ENCODE measurements at places on chromosomes 16 and 17.

GRCh38 chr17:36610474-36610873 lies 9.1 kb downstream of the MRM1 start:
- DNase-seq: no peak

DNA sequence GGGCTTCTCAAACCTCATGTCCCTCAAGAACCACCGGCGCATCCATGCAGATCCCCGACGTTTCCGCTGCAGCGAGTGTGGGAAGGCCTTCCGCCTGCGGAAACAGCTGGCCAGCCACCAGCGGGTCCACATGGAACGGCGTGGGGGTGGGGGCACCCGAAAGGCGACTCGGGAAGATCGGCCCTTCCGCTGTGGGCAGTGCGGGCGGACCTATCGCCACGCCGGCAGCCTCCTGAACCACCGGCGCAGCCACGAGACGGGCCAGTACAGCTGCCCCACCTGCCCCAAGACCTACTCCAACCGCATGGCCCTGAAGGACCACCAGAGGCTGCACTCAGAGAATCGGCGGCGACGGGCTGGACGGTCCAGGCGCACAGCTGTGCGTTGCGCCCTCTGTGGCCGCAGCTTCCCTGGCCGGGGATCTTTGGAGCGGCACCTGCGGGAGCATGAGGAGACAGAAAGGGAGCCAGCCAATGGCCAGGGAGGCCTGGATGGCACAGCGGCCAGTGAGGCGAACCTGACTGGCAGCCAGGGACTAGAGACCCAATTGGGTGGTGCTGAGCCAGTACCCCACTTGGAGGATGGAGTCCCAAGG lies 5.9 kb downstream of the ZNF646 start:
- DNase-seq: no peak

- DNase-seq: no peak
Measured at GRCh38 chr17:81069135-81069645, 34.2 kb downstream of the BAIAP2 start.

DNA sequence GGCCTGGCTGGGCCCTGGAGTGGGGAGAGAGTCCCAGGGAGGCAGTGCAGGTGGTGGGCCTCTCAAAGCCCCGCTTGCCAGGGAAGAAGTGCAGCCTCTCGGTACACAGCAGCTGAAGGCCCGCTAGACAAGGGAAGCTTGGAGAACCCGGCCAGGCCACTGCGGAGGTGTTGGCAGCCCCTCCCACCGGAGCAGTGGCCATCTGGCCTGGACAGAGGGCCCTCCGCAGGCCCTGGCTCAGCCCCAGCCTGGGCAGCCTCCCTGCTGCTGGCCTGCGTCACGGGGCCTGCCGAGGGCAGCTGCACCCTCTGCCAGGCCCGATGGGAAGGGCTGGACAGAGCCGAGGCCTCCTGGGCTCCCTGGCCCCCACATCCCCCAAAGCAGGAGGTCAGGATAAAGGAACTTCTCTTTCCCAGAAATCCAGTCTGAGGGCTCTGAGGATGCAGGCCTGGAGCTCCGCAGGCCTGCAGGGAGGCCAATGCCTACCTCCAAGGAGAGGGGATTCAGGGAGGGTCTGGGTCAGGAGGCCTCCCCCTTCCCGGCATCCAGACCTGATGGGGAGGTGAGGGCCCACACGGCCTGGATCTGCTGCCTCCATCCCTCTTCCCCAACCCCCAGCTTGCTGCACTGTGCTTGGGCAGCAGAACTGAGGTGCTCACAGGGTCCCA lies 4.3 kb downstream of the SPPL2C start:
- no peak for DNase-seq

- DNase-seq: no peak
Measured at GRCh38 chr16:1390239-1390779, 24.2 kb downstream of the UNKL start.

GRCh38 chr16:9033125-9033830 lies 58.2 kb upstream of the HAPSTR1 start:
- no peak for DNase-seq

DNA sequence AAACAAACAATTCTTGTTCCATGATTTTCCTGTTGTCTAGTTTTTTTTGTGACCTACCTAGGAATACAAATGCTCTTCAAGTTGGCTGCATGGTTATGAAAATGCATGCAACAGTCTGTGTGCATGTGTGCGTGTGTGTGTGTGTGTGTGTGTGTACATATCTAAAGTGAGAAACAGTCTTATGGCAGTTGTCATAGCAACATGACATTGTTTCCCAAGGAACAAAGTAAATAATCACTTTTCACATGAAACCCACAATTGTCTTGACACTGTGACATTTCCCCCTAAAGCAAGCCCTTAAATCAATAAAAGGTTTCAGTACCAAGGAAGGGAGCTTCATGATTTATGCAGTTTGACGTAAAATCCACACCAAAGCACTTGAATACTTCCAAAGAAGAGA lies 758.4 kb downstream of the CDH8 start:
- no peak for DNase-seq

DNA sequence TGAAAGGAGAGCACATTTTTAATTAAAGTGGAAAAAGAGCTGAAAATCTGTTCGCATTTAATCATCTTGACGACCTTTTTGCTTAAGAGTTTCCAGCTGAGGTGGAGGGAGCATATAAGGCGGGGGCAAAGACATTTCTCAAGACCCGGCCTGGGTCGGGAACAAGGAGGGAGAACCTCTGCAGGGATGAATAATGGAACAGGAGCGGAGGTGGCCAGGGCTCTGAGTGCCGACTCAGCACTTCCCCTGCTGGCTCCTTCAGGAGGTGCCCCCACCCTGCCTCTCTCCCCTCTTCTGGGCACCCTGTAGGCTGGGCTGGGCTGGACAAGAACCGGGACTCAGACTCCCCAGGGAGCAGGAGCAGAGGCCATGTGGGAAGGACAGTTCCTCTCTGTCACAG lies 7.9 kb upstream of the NGFR start:
- no peak for DNase-seq

DNA sequence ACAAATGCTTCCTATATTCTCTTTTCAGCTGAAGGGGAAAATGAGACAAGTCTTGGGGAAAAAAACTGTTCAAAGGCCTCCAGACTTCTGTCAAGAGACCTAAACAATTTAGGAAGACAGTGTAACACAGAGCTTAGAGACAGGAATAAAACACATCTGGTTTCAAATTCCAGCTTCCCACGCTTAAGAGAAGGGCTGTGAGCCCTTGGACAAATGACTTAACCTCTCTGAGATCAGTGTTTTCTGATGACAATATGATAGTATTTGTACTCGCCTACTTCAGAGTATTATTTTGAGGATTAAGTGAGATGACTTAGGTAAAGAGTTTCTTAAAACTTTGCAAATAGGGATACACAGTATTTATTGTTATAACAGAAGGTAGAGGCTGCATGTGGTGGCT lies 29.5 kb downstream of the SMURF2 start:
- DNase-seq: no peak

DNA sequence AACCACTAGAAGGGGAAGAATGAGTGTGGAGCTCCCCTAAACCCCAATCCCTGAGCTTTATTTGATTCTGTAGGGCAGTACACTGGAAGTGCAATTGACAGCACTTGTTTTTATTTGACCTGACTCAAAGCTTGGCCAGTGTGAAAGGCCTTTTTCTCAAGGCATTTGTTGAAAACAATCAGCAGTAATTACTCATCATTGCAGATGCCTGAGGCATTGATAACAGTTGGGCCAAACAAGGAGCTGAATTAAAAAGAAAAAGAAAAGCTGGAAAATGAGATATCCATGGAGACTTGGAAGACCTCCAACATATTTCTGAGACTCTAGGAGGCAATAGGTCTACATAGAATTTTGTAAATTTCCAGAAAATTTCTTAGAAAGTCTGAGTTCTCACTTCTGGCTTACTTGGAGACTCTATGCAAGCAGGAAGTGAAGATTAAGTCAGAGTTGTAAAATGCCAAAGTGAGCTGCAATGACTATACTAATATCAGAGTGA lies 200.8 kb upstream of the KCNJ16 start:
- DNase-seq: no peak

- DNase-seq: no peak
Measured at GRCh38 chr17:49848019-49848473, at the start of gene TAC4. TAC4 (minus strand) TSS chr17:49848069; CDS start chr17:49848017, 52 bp downstream.

DNA sequence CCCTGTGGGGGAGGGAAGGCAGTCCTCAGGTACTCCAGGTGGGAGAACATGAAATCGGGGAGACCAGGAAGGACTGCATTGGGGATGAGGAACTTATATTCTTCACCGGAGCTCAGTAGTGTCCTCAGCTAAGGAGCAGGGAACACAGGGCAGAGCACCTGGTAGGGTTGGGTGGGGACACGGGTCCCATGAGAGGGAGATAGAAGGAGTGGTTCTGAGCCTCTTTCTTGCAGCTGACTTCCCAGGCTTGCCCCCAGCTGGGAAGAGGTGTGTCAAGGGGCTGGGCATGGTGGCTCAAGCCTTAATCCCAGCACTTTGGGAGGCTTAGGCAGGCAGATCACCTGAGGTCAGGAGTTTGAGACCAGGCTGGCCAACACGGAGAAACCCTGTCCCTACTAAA lies 2.1 kb downstream of the FHOD1 start:
- DNase-seq: no peak

DNA sequence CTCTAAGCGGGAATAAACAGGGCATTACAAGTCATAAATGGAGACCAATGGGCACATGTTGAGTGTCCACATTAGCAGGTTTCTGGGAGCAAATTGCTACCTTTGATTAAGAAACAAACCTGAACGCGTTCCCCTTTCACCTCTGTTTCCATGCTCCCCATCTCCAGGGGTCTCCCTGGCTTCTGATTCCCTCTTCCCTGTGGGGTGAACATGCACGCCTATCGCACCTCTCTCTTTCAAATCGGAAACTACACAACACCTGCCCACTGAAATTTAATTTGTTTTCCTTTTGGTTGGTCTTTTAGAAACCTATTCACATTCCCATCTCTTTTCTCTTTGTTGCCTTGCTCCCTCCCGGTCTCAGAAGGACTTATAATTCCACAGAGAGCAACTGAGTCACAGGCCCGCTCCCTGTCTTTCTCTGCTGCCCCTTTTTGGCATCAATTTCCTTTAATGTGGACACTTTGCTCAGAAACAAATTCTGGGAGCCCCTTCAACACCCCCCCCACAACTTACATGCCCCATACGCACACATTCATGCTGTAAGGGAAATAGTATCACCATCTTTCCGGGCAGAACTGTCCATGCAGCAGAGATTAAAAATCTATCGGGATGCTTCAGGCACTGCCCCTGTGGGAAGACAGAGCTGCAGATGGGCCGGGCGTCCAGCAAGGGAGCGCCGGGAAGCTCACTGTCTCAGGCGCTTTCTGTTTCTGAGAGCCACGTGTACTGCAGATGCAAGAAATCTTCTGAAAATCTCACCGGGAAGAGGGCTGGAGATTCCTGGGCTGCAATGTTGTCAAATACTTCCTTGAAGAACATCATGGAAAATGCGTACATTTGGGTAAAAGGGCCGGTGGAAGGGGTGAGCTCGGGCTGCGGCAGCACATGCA lies 7.2 kb upstream of the FOXF1 start:
- DNase-seq: no peak

GRCh38 chr17:28553000-28553505 lies 629 bp upstream of the UNC119 start:
- DNase-seq: no peak

- DNase-seq: no peak
Measured at GRCh38 chr17:77592106-77592865, 366.2 kb upstream of the TNRC6C start.

GRCh38 chr17:76673729-76674128 lies 30.2 kb upstream of the ST6GALNAC1 start:
- DNase-seq: no peak

GRCh38 chr17:50564916-50565315 lies 4.4 kb downstream of the CACNA1G start:
- no peak for DNase-seq

- no peak for DNase-seq
Measured at GRCh38 chr17:37138571-37139120, 189.9 kb downstream of the AATF start.

GRCh38 chr16:15594711-15595320 lies 48.1 kb downstream of the MARF1 start:
- no peak for DNase-seq

- no peak for DNase-seq
Measured at GRCh38 chr17:66807182-66807581, 27.7 kb upstream of the CACNG5 start.

DNA sequence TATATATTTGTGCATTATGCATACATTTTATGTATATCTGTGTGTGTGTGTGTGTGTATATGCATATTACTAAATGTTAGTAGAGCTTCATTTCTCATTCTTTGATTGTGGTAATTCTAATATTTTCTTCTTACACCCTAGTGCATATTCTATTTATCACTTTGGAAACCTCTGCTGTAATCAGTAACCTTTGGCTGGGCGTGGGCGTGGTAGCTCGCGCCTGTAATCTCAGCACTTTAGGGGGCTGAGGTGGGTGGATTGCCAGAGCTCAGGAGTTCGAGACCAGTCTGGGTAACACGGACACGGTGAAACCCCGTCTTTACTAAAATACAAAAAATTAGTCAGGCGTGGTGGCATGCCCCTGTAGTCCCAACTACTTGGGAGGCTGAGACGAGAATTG lies 26.9 kb downstream of the CPSF4L start:
- DNase-seq: no peak

DNA sequence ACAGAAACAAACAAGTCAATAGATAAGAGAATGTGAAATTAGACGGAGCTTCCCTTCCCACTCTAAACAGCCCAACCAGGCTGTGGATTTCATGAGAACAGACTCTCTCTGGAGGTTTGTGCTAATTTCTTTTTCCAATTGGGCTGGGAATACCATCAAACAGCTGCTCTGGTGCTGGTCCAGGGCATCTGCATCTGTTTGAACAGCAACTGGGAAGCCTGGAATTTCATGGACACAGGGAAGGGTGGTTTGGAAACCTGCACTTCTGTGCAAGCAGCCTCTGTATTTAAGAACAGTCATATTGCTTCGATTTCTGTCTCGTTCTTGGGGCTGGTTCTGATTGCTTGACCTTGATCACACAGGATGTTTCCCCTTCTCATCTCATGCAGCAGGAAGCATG lies 88.7 kb downstream of the FOXL1 start:
- DNase-seq: no peak

DNA sequence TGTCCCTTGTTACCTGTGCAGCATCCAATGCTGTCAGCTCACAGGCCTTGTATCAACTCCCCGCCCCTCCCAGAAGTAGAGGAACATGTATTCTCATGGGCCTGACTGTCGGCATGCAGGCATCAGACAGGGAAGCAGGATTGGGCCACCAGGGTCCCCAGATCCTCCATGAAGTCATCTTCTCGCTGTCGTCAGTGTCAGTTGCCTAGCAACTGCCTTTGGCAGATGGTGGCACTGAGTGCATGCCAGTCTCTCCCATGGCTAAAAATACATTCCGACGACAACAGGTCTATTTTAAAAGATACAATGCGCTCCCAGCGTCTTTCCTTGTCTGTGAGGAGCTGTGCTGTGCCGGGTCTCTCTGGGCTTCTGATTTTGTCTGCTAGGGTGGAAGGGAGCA lies 36.8 kb upstream of the CES5A start:
- no peak for DNase-seq

DNA sequence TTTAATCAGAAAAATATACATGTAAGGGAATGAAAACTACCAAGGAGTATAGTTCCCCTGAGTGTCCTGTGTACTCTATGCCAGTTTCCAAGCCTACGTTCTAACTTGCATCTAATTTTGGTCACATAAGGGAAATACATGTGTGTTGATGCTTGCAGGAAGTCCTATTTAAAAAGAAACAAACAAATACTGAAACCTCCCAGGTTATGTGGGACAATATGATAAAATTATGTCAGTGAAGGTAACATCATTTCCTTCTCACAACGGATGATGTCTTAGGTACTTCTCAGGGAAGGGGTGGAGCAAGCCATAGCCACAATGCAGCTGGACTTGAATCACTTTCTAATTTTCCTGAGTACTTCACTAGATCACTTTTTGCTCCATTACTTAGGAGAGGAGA lies 115.9 kb downstream of the ZFHX3 start:
- DNase-seq: no peak
